Renal pelvis (tissue), 12 donors: ENCODE measurements at places on chromosomes 12 and 14.

- DNase-seq = peak; percentile 99
These were observed 244.4 kb downstream of the ZFP36L1 start for GRCh38 chr14:68548194-68549076.

- no peak for DNase-seq
These were observed 14.3 kb downstream of the RASSF8 start for GRCh38 chr12:25972783-25973182.

GRCh38 chr14:52179141-52179790 is 88.2 kb upstream of the PTGDR start:
- DNase-seq = no peak

DNA sequence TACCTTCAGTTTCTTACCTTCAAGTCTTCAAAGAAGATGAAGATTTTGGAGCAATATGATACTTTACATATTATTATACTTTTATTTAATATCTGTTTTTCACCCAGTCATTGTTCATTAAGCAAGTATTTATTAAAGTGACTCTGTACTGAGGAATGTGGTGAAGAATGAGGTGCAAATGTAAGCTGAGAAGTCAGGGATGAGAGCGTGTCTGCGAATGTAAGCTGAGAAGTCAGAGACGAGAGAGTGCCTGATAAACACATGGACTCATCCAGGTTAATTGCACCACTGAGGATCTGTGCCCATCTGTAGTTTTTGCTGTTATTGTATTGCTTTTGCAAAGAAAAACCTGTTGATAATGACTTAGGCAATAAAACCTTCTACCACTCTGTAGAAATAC is 211.9 kb upstream of the FAR2 start:
- peak; percentile 36 for DNase-seq

GRCh38 chr12:85147331-85147730 is 111.2 kb downstream of the LRRIQ1 start:
- no peak for DNase-seq

- DNase-seq = peak; percentile 40
These were observed 22.1 kb upstream of the LRRC9 start for GRCh38 chr14:59897757-59898383.

DNA sequence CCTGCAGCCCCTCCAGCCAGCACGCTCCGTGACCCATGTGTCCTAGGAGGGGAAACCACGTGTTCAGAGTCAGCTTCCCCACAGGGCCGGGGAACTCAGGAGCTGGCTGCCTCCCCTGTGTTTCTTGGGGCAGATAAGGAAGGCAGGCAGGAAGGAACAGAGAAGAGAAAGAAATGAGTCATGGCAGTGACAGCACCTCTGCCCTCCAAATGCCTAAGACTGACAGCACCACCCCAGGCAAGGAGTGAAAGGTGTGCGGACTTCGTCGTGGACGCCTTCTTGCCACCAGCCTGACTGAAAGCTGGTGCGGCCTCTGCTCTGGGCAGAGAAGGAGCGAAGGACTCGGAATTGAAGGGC is 167.0 kb upstream of the FKBP4 start:
- DNase-seq = no peak

DNA sequence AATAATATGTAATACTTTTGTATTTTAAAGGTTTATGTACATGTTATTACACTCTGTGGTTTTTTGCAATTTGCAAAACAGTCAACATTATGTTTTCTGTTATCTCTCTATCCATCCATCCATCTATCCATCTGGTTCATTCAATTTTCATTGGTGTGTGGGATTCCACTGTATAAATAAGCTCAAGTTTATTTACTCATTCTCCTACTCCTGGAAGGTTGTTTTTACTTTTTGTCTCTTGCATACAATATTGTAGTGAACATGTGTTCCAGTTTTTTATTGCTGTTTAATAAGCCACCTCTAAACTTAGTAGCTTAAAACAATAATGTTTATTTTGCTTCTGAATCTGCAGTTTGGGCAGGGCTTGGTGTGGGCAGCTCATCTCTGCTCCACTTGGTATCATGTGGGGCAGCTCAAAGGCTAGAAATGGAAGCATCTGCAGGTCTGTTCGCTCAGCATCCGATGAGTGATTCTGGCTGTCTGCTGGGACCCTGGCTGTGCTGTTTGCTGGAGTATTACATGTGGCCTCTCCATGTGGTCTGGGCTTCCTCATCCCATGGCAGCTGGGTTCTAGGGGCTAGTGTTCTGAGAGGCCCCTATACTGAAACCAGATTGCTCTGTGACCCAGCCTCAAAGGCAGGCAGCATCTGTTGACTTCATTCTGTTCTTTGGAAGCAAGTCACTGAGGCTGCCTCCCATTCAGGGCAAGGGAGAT is 98.8 kb downstream of the SLC25A47 start:
- DNase-seq = no peak

- DNase-seq = no peak
These were observed 3.5 kb upstream of the LPAR5 start for GRCh38 chr12:6639151-6639801.

- peak; percentile 61 for DNase-seq
These were observed 257.6 kb downstream of the C12orf75 start for GRCh38 chr12:105588106-105588505.

- no peak for DNase-seq
These were observed 130.8 kb downstream of the ADGRD1 start for GRCh38 chr12:131084341-131085011.

- DNase-seq = peak; percentile 15
These were observed 166.1 kb downstream of the FOXA1 start for GRCh38 chr14:37428954-37429353.
